ENCODE measurements at places on chromosomes 13 and 19.

DNA sequence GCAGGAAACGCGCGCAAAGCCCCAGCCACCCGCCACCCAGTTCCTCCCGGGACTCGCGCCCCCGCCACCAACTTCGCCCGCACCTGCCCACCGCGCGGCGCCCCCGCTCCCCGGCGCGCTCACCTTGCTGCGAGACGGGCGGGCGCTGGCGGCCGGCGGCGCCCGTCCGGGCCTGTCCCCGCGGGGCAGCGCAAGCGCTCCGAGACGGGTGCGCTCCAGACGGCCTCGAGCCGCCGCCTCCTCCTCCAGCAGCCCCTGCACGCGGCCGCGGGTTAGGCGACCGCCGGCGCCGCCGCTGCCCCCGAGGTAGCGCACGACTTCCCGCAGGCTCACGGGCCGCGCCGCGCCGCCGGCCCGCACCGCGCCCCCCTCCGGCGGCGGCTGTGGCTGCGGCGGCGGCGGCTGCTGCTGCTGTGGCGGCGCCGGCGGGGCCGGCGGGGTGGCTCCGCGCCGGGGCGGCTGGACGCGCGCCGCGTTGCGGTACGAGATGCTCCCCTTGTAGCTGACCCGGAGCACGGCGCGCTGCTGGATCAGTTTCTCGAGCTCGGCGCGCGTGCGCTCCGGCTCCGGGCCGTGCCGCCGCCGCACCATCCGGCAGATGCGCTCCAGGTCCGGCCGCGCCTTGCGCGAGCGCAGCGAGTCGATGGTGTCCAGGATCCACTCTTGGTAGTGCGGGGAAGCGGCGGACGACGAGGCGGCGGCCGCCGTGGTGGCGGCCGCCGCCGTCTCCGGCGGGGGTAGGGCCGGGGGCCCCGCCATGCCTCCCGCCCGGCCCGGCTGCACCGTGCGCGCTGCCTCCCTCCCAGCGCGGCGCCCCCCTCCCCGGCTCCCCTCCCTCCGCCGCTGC lies 666 bp downstream of the SAMD1 start:
- DNase-seq = no peak

- no peak for DNase-seq
Measured at GRCh38 chr13:79307433-79307861, 98.6 kb downstream of the RBM26 start.

DNA sequence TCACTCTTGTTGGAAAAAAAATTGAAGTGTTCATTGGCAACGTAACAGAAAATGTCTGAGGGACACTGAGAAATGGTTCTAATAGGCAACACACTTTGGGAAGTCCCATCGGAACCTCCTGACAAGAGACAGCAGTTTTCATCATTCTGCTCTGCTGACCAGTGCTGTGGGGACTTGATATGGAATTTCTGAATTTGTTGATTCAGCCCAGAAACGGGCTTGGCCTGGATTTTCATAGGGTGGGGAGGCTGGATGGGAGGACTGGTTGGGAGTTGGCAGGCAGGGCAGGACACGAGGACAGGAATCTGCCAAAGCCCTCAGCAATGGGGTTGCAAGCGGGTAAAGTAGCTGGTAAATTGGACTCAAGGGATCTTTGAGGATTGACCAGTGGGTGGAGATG lies 96.5 kb downstream of the DCT start:
- no peak for DNase-seq

- DNase-seq = no peak
Measured at GRCh38 chr13:112657850-112658445, 31.9 kb upstream of the ATP11A start.

- DNase-seq = no peak
Measured at GRCh38 chr13:112695121-112695520, 5.3 kb downstream of the ATP11A start.

DNA sequence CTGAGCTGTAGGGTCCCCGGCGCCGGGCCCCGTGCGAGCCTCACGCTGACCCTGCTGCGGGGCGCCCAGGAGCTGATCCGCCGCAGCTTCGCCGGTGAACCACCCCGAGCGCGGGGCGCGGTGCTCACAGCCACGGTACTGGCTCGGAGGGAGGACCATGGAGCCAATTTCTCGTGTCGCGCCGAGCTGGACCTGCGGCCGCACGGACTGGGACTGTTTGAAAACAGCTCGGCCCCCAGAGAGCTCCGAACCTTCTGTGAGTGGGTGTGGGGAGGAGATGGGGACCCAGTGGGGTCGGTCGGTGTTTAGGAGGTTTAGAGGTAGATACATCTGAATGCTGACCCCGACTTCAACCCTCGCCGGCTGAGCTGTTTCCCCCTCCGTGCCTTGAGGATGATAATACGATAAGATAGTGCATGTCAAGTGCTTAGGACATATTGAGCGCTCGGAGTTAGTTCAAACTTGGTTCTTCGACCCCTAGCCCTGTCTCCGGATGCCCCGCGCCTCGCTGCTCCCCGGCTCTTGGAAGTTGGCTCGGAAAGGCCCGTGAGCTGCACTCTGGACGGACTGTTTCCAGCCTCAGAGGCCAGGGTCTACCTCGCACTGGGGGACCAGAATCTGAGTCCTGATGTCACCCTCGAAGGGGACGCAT lies 1.9 kb downstream of the ICAM5 start:
- DNase-seq = no peak

GRCh38 chr19:15418231-15418578 lies 583 bp downstream of the AKAP8L start:
- no peak for DNase-seq

- DNase-seq = no peak
Measured at GRCh38 chr13:87498681-87499080, 172.5 kb upstream of the SLITRK5 start.

DNA sequence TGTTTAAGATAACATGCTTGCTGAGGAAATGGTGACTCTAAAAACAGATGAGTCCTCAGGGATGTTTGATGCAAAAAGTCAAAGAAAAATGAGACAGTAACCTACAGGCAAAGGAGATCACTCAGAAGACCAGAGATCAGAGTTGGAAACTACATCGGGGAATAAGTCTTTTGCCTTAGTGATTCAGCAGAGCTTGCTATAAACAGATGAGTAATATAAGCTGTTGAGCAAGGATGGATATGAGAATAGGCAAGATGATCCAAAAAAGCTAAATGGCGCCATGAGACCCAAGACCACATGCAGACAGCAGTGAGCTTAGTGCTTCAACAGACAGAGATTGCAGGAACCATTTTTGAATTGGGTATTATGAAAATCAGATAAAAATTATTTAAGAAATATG lies 168.6 kb downstream of the POSTN start:
- DNase-seq = peak; percentile 90

DNA sequence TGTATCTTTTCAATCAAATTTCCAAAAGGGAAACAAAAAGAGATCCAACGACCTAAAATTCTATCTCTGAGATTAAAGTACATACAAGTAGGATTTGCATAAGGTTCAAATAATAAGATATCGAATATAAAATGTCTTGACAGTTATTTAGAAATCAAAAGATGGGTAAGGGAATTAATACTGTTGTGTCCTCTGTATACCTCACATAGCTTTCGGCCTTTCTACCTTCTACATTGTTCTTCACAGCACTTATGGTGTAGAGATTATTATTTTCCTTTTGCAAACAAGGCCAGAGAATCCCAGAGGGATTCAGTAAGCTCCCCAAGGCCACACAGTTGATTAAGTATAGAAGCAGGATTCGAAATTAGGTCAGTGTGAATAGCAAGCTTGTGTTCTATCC lies 403.6 kb downstream of the SPRY2 start:
- DNase-seq = no peak

DNA sequence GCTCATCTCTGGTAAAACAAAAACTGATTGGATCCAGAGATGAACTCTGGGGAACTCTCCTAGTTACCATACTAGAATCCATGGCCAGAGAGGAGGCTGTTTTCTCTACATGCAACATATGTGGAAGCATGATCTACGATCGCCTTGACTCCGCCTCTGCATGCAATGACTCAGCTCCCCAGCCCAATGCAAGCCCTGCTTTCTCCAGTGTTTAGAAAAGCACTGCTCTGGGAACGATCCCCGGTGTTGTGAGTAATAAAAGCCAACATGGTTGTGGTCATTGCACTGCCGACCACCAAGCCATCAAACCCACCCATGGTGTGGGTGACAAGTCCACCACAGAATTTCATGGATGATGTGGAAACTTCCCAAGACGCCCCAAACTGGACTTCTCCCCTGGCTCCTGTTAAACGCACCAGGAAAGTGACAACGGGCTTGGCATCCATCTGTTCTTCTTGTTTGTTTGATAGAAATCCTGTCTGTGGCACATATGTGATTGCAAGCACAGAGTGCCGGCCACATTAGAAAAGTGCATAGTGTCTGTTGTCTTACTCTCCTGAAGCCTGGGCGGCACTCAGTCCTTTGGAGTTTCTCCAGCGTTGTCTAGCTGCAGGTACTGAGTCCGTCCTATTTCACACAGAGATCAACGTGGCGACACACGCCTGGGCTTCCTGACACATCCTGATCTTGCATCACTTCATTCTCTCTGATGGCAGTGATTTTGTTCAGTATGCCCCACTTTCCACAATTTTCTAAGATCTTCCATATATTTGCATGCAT lies 36.4 kb upstream of the VSTM2B start:
- no peak for DNase-seq

GRCh38 chr13:39273953-39274738 lies 235.9 kb downstream of the NHLRC3 start:
- no peak for DNase-seq

- DNase-seq = no peak
Measured at GRCh38 chr13:44726778-44727177, 150.6 kb upstream of the TSC22D1 start.

DNA sequence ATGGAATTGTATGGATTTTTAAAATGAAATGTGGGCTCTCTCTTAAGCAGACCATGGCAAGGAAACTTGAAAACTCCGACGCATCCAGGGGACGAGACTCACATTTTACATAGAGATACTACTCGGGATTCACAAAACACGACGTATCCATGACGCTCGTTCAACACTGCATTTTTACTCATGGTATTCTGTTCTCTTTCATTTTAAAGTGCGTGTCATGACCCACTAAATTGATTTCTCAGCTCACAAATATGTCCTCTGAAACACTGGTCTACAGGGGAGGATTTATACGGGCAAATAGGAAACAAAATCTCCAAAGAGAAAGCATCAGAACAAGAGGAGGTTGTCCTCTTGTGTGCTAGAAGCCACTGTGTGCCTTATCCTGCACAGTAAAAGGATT lies 523.5 kb downstream of the MYO16 start:
- no peak for DNase-seq

DNA sequence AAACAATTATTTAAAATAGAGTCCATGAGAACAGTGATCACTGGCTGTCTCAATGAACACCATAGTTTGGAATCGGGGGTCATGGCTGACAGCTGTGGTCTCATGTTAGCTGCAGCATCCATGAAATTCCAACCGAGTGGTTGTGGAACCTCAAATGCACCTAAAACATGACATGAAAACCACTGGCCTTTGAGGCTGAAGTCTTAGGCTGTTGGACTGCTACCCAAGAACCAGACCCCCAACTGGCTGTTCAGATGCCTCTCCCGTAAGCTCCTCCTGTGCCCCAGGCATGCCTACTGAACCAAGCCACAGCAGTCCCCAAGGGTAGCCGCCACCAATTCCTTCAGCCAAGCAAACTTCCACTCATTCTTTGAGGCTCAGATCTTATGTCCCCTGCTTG lies 50.5 kb downstream of the ATP7B start:
- DNase-seq = no peak

DNA sequence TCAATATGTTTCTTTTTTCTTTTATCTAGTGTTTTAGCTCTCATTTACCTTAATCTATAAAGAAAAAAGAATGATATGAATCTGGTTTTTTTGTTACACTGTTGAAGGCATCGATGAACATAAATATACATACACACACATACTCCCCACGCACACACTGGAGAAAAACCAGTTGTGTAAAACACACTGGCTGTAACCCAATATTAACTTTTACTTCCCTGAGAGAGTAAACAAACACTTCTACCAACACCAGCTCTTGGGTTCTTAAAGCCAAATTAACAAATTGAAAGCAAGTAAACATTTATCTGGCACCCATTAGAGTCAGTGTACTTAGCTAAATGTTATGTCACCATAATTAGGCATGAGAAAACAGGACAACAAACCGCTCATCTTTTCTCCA lies 145.7 kb downstream of the ABCC4 start:
- DNase-seq = no peak

DNA sequence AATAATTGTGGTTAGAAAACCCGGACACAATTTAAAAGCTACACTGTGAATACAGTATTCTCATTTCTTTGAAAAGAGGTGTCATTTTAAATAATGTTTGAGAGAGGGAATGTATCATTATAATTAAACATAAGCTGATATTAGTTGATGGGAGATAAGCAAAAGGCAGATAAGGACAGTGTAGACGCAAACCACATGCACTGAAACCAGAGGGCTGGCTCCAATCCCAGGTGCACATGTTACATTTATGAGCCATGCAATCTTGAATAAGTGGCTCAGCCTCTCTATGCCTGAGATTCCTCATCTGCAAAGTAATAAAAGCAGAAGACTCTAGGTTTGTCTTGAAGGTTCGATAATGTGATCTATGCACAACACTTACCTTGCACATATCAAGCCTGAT lies 238.7 kb downstream of the EFNB2 start:
- no peak for DNase-seq

- DNase-seq = peak; percentile 57
Measured at GRCh38 chr13:20828539-20829364, 55.0 kb upstream of the EEF1AKMT1 start.
